ENCODE measurements at places on chromosomes 3 and 15. TPM values are rescaled to one million over a fixed set of nuclear protein-coding genes. Genes with fewer than 3 reads are reported as not detected.

- DNase-seq: peak; percentile 28
Measured at GRCh38 chr3:53846134-53846850, at the start of the genes CHDH and IL17RB. Gene CHDH (minus strand): TSS chr3:53846419. CDS start chr3:53824008, 22,411 bp downstream. Gene IL17RB (plus strand): TSS chr3:53846568. CDS start chr3:53846589, 21 bp downstream.

DNA sequence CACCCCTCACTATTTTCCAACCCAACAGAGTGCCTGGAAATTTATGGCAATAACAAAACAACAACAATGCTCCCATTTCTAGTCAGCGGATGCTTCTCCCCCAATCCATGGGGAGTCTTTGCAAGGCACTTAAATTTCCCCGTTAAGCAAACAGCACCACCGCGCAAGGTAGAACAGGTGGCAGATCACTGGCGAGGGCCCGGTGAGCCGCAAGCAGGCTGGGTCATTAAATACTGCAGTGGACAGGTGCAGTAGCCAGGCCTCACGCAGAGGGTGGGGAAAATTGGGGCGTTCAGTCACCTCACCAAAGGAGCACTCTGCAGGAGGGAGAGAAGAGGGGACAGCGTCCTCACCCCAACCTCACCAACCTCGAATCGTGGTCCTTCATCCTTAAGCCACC lies 147.5 kb downstream of the NTRK3 start:
- DNase-seq: no peak

The LRRC58 gene
- total RNA-seq: 41.4 TPM

DNA sequence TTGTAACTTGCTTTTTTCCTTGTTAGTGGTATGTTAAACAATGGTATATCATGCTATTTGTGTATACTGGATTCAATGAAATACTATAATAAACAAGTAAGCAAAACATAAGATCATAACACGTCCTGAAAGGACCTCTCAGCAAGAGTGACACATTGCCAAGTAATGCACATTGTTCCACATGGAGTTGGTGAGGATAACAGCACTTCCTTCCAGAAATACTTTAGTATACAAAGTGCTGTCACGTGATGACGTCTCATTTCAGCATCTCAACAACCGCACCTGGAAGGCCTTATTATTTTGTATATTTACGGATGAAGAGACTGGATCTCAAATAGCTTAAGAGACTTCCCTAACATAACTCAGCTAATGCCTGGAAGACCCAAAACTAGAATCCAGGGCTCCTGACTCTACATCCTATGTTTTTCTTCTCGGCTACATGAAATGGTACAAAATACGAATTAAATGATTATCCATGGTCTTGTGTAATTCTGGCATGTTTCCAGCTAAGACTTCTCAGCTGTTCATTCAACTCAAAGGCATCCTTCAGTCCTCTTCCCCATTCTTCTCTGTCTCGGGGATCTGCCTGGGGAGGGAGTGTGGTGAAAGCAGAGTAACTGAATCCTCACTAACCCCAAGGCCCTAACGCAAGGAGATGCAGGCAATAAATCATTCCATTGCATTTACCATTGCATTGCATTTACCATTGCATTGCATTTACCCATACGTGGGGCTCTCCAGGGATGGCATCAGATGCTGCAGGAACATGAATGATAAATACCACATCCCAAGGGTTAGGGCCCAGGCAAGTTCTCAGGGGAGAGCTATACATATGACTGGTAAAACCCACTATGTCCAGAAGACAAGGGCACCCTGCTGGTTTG lies 79.2 kb downstream of the LIPC start:
- DNase-seq: no peak

The ONECUT1 gene
- total RNA-seq: not detected

The TMEM108 gene
- not detected for total RNA-seq

The KNL1 gene
- total RNA-seq: 23.8 TPM

- DNase-seq: no peak
Measured at GRCh38 chr3:98962189-98962930, 60.9 kb upstream of the DCBLD2 start.

DNA sequence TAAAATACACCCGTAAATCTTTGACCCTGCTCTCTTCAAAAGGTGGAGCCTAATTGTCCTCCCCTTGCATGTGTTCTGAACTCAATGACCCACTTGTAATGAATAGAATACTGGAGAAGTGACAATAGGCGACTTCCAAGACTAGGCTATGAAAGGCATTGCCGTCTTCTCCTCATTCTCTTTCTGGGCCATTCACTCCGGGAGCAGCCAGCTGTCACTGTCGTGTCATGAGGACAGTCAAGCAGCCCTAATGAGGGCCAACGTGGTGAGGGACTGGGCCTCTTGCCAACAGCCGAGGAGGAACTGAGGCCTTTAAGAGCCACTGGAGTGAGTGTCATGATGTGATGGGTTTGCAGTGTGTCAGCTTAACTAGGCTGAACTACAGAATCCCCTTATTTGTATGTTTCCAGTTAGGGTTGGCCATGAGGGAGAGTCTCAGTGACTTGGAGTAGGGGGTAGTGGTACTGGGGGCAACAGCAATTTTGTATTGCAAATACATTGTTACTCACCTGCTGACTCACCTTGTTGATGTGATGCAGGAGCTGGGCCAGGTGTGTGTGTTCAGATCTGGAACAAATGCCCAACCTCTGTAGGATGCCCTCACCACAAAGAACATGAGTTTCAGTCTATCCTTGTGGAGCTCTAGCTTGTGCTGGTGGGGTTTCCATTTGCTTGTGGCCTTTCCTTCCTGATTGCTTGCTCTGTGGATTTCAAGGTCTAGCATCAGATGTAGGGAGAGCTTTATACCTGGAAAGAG lies 188.5 kb upstream of the PROK2 start:
- no peak for DNase-seq

- DNase-seq: no peak
Measured at GRCh38 chr3:122975924-122976293, 51.7 kb downstream of the SEMA5B start.

GRCh38 chr15:81297603-81298575 lies 26.1 kb downstream of the STARD5 start:
- DNase-seq: no peak

- DNase-seq: no peak
Measured at GRCh38 chr3:41863024-41863423, 98.9 kb downstream of the ULK4 start.

The ANKUB1 gene
- not detected for total RNA-seq

The PROK2 gene
- total RNA-seq: not detected

DNA sequence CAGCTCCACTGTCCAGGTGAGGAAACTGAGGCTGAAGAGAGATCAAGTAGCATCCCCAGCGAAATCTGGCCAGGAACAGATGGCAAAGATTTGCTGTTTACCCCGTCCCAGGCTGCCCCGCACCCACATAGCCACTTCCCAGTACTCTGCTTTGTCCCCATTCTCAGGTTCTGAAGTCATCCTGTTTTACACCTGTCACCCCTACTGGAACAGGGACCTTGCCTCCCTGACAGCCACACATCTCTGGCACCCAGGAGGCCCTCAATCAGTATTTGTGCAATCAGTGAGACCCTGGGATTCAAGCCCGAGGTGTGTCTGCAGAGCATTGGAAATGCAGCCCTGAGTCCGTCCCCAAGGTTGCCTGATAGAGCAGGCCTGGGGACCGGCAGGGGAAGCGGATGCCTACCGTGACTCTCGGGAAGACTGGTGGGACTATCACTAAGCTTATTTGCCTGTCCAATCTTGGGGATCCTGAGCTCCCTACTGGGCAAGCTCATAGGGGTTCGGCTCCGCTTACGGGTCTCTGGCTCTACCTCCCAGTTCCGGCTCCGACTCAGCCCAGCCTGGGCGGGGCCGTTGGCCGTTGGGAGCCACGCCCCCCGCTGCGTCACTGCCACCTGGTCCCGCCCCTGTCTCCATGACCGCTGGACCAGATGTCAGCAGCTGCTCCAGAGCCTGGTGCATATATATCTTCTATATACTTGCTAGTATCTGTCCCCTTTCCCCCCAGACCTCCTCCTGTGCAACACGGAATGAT lies 17.5 kb upstream of the FANCD2 start:
- DNase-seq: peak; percentile 80

- no peak for DNase-seq
Measured at GRCh38 chr15:50113187-50113505, 5.9 kb downstream of the ATP8B4 start.

- no peak for DNase-seq
Measured at GRCh38 chr3:109338322-109338721, 976 bp upstream of the DPPA4 start.

GRCh38 chr15:100667405-100668347 lies 65.3 kb downstream of the ASB7 start:
- no peak for DNase-seq

All from activated naive CD8-positive, alpha-beta T cell treated with anti-CD3 and anti-CD28 coated beads for 36 hours (primary cell).